Effector memory CD8-positive, alpha-beta T cell (primary cell): ENCODE measurements at places on chromosomes 12 and 14.

- no peak for DNase-seq
These were observed 97.1 kb downstream of the C2CD5 start for GRCh38 chr12:22447223-22447622.

DNA sequence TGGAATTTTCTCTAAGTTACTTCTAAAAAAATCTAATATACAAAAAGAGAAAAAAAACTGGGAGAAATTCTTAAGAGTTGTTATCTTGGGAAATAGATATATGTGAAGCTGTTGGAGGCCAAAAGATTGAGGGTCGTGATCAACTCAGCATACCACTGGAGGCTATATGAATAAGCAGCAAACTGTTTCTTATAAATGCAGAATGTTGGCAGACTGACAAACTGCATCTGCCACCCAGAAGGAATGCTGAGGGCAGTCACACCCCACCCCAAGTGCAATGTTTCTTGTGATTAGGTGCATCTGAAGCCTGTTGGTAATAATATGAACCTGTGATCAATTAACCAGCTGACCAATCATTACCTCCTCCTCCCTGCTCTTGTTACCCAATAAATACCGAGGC, 818.6 kb upstream of the MGAT4C start:
- DNase-seq: no peak

- no peak for DNase-seq
These were observed 582.5 kb downstream of the NRXN3 start for GRCh38 chr14:78752518-78753188.

- no peak for DNase-seq
These were observed 26.4 kb downstream of the DDHD1 start for GRCh38 chr14:53126731-53127130.

DNA sequence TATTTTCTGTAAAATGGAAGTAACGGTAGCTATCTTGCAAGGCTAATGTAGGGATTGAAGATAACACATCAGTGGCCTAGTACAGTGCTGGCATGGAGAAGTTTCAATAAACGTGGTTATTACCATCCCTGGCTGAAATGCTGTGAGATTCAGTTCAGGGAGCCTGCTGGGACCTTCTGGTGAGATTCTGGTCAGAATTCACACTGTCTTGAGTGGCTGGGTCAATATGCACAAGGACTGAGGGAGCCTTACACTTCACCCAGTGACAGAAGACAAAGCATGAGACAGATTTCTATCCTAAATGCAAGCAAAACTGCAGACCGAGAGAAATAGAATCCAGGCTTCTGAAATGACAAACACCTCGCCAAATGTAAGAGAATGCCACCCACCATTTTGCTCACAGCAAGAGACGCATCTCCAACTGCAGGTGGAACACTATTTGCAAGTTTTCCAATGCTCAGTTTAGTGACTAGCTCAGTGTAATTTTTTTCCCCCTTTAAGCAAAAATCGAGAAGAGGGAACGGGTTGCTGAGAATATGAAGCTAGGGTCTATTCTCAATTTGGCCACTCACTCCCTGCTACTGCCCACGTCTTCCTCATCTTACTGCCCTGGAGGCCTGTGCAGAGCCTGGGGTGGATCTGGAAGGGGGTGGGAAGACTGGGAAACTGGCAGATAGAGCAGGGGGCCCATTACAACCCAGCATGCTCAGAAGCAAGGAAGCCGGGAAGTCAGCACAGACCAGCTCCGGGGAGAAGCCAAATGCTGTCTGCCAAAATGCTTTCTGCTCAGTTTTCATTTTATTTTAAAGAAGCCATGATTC, 201.3 kb downstream of the TTC7B start:
- DNase-seq: no peak

DNA sequence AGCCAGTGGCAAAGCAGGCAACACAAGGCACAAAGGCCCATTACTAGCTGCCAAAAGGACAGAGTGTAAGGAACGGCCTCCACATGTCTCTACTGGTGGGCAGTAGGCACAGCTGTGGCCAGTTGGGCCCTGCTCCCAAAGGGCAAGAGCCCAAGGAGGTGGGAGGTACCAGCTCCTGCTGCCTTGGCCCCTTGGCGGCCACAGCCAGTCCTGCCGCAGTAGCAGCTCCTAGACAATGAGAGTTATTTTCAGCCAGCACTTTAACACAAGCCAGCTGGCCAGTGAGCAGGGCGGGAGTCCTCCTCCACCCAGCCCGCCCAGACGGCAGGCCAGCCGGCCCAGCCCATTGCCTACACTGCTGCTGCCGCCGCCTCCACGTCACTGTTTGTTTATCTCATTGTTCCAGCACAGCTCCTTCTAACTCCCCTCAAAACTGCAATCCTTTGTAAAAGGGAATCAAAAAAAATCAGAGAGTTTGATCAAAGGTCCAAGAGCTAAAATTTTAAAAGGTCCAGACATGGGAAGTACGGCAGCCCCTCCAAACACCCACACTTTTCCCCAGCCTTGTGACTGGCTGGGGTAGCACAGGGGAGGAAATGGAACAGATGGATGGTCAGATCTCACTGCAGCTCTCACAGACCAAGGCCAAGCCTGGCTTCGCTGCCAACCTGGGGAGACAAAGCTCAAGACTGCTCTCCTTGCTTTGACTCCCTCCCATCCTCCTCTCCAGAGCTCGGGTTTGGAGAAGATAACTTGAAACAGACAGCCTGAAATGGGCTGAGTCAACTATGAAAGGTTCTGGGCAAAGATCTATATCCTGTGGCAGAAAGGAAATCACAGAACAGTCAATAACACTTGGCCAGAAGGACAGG, 33.5 kb downstream of the FMNL3 start:
- DNase-seq: no peak

DNA sequence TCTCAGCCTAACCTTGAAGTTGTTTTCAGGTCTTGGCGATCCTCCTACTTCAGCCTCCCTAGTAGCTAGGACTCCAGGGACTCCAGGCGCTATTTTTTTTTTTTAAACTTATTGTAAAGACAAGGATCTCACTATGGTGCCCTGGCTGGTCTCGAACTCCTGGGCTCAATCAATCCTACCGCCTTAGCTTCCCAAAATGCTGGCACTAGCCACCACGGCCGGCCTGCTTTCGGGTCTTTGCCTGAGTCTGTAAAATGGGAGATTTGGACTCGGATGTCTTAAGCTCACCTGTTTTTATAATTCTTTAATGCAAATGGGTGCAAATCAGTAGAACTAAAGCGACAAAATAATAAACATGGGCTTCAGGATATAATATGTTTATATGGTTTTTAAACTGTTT, 858 bp upstream of the SYT10 start:
- DNase-seq: no peak

- DNase-seq: no peak
These were observed 29.9 kb downstream of the GPHB5 start for GRCh38 chr14:63288853-63289252.

DNA sequence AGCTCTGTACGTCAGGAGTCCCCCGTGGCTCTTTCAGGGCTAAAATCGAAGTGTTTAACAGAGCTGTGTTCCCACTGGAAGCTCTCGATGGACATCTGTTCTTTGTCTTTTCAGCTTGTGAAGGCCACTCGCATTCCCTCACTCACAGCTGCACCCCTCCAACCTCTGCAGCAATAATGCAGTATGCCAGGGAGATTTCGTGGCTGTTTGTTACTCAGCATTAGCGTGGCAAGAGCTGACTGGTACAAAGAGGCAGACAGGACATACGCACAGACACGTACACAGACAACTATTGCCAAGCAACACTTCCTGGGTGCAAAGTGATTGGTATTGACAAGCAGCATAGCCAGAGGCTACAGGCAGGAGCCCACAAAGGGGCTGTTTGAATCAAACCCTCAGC, 11.8 kb upstream of the FBXO21 start:
- DNase-seq: no peak

- DNase-seq: no peak
These were observed 50.9 kb downstream of the CCDC88C start for GRCh38 chr14:91366749-91367148.

DNA sequence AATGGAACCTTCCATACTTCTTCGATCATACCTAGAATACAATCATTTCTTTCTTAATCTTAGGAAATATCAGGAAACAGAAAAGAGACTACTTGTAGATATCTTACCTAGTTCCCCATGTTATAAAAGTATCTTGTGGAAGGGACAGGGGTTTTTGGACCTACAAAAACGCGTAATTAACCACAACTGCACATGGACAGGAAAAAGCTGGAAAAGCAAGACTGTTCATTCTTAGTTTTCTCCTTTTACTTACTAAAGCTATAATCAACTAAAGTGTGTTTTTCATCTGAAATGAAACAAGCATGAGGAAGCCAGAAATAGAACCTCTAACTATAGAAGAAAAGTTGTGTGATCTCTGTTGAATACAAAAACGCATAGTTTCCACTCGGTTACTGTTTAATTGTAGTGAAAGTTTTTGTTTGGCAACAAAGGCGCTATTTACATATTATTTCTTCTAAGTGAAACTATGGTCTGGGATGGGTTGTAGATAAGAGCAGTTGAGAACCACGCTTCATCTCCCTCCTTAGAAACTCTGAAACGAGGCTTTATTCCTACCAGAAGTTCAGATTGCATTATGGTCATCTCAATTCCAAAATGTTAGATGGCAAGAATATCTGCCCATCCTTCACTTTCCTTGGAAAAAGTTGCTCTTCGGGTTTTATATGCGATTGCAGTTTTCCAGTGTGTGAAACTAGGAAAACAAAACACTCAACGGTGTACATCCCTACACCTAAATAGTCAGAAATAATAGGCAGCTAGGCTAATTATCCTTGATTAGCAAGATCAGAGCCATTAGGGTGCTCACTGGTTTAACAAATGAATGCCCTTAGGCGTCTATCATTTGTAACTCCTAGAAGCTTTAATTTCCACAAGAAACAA, 1.1 kb downstream of the BCAT1 start:
- DNase-seq: no peak

DNA sequence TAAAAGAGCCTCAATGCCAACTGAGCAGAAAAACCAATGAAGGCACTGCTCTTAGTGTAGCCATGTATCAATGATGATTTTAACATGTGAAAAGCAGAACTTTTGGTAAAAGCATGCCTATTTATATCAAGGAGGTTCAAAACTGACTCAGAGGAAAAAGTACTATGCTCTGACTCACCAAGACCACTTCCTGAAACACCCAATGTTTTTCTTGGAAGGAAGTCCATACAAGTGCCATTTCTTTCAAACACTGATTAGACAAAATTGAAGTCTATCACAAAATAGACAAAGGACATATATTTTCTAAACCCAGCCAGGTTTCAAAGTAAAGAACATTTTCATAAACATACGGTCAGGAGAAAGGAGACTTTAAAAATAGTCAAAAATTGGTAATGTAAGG, 88.6 kb downstream of the EPS8 start:
- no peak for DNase-seq

DNA sequence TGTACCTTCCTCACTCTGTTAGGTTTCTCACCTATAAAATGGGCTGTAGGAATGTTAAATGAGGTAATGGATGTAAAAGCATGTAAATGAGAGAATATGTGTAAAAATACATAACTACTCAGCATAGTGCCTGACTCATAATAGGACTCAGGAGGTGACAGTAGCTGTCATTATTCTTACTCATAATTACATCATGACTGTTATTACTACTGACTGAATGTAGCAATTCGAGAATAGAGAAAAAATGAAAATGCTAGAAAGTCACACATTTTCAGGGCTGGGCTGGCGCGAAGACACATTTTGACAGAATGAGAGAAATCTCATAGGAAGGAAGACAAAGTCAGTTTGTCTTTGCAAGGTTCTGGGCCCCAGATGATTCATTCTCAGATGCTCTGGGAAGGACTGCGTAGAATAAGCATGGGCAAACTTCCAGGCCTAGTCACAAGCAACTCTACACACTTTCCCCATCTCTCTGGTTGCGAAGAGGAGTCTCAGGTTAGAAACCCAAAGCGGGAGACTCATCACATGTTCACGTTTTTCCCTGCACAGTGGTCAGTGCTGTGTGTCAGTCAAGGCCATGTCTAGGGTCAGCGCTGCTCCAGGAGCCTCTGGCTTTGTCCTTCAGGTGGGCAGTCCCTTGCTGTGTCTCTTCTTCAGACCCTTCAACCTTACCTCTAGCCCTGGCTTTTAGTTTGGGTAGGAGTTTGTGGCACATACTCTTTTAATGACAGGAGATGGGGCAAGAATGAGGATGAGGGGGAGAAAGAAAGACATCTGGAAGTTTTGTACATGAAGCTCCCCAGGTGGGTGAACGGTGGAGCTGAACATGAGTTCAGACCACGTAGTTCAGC, 8.4 kb downstream of the GPRC5A start:
- DNase-seq: no peak

DNA sequence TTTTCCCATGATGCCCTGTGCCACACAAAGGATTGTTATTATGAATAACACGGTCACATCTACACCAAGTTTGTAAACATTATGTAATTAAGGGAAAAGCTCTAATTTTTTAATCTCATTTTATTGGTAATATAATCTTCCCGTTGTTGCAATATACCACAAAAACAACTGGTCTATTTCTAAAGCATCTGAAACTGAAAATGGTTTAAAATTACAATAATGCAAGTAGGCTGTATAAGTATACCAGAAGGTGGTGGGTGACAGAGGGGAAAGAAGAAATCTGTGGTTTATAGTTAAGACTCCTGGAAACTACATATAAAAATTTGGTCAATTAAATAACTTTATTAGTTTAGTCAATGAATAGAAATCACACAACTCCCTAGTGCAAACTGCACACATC, 5.2 kb downstream of the DDHD1 start:
- DNase-seq: no peak

- DNase-seq: no peak
These were observed 49.8 kb downstream of the NUAK1 start for GRCh38 chr12:106088811-106089485.

DNA sequence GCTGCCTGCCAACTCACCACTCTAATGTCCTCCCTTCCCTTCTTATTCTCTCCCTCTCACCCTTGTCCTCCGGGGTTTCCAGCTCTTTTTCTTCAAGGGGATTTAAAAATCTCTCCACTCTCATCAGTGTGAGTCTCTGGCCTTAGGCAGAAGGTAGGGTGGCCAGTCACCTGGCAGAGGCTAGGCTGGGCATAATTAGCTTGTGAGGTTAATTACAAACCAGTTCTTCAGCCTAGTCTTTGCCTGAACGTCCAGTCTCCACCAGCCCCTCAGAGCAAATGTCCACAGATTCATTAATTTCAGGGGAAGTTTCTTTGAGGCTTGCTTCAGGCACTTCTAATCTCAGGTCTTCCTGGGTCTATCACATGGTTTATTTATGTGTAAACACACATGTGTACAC, 6.7 kb downstream of the KRT7 start:
- DNase-seq: no peak

DNA sequence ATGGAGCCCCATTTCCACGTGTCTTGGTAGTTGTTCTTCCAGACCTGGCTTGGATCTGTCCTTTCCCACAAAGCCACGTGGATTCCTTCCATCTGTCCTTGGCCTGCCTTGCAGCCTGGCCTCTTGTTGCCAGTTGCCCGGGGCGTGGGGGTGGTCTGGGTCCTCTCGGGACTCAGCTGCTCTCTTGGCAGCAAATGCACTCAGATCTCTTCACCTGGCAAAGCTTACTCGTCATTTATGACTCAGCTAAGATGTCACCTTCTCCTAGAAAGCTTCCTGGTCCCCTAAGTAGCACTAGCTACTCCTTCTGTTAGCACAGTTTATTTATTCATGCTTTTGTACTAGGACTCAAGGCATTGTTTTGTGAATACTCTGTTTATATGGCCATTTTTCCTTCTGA, 13.6 kb downstream of the PLEKHG3 start:
- DNase-seq: no peak

- DNase-seq: no peak
These were observed 144.7 kb downstream of the ALX1 start for GRCh38 chr12:85424581-85425348.
